ENCODE measurements at places on chromosomes 5 and 9.

- DNase-seq: peak; percentile 86
These were observed 14.6 kb downstream of the IL33 start for GRCh38 chr9:6230037-6230780.

GRCh38 chr5:171207256-171207847 lies 101.7 kb upstream of the TLX3 start:
- peak; percentile 68 for DNase-seq

DNA sequence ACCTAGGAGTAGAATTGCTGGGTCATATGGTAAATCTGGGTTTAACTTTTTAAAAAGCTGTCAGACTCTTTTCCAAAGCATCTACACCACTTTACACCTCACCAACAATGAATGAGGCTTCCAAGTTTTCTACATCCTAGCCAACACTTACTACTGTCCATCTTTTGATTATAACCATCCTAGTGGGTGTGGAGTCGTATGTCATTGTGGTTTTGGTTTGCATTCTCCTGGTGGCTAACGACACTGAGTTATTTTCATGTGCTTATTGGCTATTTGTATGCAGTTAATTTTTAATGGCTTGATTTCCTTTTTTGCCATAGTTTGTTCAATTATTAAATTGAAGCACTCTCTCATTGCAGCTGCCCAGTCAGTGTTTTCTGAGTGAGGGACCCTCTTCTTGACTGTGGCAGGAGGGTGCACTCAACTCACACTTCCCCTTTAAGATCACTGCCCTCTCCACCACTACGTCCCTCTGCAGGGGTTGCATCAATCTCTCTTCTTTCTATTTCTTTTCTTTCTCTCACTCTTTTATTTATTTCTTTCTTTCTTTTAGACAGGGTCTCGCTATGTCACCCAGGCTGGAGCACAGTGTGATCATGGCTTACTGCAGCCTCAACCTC lies 182.3 kb downstream of the C9orf152 start:
- peak; percentile 54 for DNase-seq

- DNase-seq: peak; percentile 80
These were observed 5.8 kb downstream of the TMEM268 start for GRCh38 chr9:114616684-114617520.

- DNase-seq: peak; percentile 62
These were observed 557.0 kb downstream of the TLE1 start for GRCh38 chr9:81132318-81132717.

- no peak for DNase-seq
These were observed 204.0 kb downstream of the DNAH5 start for GRCh38 chr5:13740471-13740870.

GRCh38 chr9:83019246-83019645 lies 43.7 kb downstream of the RASEF start:
- DNase-seq: no peak

- no peak for DNase-seq
These were observed 136.0 kb upstream of the EFNA5 start for GRCh38 chr5:107806705-107807104.

- DNase-seq: no peak
These were observed 8.3 kb downstream of the KIF12 start for GRCh38 chr9:114090798-114091197.

DNA sequence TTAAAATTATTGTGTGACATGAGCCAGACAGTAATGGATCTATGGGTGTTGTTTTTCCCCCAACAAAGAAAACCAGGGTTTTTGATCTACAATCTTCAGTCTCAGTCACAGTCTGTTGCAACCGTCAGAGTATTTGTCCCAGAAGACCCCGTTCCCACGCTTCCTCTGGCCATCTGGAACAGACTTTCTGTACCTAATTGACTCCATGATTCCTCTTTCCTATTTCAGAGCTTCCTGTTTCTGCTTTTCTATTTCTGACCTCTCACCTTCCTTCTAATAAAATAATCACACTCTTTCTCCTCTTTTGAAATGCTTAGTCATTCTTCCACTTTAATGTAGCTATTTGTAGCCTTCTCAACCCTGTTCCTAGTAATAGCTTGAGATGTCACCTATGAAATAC lies 1044.8 kb downstream of the DTWD2 start:
- DNase-seq: peak; percentile 41

DNA sequence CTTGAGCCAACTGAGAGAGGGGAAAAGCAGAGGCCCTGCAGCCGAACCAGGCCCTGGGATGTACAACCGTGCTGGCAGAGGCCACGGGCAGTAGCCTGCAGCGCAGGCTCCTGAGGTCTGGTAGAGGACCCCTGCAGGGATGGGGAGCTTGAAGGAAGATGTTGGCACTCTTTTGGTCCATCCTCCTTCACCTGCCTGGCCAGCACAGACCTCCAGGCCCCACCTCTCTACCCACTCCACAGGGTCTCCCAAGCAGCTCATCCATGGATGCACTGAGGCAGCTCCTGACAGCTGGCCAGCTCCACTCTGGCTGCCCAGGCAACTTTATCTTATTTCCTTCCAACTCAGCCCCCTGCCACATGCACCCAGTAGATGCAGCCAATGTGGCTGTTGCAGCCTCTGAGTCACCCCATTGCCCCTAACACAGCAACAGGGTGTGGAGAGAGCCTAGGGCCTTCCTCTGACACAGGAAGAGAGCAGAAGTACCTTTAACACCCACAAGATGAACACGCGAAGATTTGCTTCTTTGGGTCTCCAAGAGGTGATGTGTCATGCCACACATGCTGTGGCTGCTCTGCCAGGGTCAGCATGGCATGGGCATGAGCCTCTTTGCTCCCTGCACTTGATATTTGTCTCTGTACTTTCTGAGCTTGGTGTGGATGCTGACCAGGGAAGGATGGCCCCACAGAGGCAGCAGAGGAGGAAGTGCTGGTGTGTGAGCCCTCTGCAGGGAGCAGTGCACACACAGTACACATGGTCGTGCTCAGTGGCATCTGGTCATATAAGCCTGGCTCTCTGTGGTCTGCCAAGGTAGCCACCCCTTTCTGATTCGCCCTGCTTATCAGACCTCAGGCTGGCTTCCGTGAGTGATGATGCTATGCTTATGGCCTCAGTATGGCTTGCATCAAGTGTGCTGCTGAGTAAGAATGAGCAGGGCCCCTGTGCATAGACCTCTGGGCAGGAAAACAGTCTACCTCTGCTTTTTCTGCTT lies 117.2 kb downstream of the NRG2 start:
- DNase-seq: no peak

GRCh38 chr5:53364061-53364460 lies 116.4 kb upstream of the FST start:
- DNase-seq: peak; percentile 13

DNA sequence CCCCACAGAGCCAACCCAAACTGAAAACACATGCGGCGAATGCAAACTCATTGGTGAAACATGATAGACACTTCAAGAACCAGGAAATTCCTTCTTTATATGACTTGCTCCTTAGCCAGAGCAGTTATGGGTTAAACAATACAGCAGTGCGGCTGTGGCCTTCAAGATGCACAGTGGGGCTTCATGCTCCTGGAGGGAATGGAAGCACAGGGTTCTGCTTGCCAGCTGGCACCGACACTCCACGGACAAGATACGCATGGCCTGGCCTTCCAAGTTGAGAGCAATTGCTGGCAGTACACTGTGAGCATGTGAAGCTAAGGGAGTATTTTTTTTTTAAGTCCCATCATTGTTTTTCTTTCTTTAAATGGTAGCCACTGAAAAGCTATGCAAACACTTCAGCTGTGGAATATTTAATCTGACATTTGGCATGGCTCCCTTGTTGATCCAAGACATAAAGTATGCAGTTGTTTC lies 451.6 kb upstream of the CD180 start:
- no peak for DNase-seq

DNA sequence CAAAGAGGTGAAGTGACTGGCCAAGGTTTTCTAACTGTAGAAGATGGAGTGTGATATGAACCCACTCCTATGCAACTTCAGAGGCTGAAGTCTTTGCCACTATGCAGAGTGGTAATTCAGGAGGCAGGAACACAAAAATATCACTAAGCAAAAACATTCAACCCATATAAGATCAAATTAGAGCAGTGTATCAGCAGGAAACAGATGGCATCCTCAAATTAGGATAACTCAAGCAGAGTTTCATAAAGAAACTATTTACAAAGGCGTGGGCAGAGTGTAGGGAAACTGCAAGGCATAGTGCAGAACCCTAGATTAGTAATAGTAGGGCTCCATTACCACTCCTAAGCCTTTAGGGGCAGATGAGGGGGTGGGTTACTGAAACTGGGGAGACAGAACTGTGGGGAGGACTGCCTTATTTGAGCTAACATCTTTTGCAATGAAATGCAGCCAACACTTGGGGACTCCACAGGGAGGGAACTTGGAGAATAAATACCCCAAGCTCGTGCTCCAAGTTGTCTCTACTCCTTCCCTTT lies 72.2 kb downstream of the PTTG1 start:
- DNase-seq: no peak

DNA sequence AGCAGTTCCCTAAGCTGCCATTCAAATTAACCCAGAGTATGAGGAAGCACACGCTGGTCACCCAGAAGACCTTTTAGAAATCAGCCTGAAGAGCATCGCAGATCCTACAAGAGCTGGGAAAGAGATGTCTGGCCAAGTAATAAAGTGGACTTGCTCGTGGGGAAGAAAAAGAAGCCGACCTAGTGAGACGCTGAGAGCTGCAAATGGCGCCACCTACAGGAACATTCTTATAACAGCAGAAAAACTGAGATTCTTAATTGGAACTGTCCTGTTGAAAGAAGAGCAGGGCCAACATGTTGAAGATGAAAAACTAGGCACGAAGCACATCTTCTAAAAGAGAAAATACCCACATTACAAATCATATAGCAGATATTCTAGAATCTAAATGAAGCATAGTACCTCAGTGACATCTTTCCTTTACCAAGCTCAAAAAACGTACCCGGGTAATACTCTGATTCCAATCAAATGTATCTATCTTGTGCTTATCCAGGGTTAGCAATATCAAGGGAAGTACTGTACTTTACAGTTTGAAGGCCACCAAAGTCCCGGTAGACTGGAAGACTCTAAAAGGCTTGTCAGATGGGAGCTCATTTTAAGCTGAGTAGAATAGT lies 3.9 kb upstream of the GNAQ start:
- DNase-seq: peak; percentile 87

GRCh38 chr5:149995385-149996204 lies 4.9 kb downstream of the TIGD6 start:
- no peak for DNase-seq

GRCh38 chr5:177086654-177087397 lies at the start of gene FGFR4:
FGFR4 (plus strand) TSS chr5:177086915; CDS start chr5:177089603, 2,688 bp downstream.
- DNase-seq: peak; percentile 16

DNA sequence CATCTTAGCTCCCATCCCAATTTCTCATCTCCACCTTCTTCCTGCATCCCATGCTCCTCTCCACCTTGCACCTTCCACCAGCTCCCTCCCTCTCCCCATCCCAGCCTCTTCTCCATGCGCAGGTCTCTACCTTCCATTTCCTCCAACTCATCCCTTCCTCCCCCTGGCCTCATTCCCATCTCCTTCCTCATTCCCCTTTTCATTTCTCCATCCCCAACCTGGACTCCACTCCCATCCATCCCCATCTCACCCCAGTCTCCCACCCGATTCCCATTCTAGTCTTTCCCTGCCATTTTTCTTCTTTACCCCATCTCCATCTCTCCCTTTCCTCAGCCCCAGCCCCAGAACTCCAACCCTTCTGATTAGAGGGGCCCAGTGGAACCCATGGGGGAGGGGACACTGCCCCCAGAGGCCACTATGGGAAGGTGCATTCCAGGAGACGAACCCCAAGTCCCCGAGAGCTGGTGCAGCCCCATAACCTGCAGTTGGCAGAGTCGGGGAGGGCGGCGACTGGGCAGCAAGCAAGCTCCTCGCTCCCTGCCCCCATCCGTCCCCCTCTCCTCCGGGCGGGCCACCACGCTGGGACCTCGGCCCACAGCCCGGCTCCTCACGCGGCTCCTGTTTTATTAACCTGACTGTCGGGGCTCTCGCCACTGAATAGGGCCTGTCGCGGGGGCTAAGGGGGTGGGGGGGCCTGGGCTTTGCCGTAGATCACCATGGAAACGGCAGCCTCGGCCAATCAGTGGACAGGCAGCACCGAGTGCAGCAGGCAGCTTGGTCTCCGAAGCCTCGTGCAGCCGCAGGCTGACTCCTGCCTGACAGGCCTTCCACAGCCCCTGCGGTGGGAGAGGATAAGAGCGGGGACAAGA lies 66.7 kb downstream of the PCDH1 start:
- DNase-seq: no peak

DNA sequence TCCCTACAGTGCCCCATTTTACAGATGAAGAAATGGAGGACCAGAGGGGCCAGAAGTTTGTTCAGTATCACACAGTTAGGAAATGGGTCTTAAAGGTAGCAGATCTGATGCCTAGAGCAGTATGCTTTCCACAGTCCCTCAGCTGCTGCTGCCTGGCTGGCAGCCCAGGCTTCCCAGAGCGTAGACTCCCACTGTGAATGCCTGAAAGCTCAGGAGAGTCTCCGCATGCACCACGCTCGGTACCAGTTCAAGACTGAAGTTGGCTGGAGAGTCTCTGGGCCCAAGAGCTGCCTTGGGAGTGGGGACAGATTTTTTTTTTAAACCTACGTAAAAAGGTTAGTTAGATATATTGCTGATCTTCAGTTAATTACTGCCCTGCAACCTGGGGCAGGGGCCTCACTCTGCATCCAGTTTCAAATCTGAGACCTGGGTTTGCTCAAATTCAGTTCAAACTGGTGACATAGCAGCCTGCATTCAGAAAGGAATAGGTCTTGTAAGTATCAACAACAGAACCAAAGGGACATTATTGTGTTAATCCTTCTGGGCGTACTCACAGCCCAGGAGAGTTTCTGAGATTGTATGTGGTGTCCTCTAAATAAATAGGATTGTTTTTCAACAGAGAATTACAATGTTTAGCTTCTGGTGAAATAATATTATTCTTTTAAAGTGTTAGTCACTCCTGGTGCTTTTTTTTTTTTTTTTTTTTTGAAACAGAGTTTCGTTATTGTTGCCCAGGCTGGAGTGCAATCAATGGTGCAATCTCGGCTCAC lies 8.3 kb downstream of the NANS start:
- no peak for DNase-seq

DNA sequence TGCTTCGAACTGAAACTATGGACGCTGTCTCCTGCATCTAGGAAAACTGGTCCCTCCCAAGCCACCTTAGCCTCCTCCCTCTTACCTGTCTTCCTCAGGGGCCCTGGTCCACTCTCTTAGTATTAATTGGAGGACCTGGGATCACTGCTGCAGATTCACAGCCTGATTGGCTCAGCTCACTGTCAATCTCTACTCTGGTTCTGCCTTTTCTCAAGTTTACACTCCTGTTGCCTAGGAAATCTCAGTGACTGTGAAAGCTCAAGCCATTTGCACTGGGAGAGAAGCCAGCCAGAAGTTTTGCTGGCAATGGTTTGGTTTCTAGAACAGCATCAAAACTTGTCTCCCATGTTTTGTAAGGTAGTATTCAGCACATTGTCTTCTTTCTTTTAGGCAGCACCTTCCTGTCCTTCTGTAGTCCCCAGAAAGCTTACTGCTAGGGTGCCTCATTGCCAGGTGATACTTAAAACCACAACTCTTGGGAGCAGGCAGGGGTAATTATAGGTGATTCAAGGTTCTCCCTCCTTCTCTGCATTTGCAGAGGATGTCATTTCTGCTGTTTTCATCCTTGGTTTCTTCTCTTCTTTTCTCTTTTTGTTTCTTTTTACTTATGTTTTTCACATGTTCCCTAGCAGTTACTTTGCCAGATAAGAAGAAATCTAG lies at the start of gene CAPSL:
CAPSL (minus strand) TSS at position 55 of the 660 bp plus-strand sequence. CDS start 17,502 bp downstream, outside the sequence.
- DNase-seq: peak; percentile 10

GRCh38 chr5:6159832-6160430 lies 218.4 kb downstream of the MED10 start:
- no peak for DNase-seq

All from MV-4-11 (cell line).